ENCODE measurements at places on chromosomes 3 and 15.

- DNase-seq = no peak
Observed at GRCh38 chr3:23203708-23204330, 692 bp downstream of the UBE2E2 start.

- no peak for DNase-seq
Observed at GRCh38 chr15:29699791-29700190, 122.5 kb downstream of the TJP1 start.

DNA sequence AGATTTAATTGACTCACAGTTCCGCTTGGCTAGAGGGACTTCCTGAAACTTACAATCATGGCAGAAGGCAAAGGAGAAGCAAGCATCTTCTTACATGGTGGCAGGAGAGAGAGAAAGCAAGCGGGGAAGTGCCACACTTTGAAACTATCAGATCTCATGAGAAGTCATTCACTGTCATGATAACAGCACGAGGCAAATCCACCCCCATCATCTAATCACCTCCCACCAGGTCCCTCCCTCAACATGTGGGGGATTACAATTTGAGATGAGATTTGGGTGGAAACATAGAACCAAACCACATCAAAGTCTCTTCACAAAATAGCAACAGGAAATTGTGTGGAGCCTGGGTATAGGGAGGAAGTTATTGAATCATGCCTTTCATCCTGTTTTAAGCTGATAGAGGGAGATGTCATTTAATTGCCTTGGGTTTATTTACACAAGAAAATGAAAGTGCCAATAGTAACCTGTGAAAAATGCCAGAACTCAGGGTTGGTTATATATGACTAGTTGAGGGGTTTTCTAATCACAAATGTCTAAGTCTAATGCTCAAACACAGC is 624.8 kb upstream of the LMCD1 start:
- DNase-seq = no peak

DNA sequence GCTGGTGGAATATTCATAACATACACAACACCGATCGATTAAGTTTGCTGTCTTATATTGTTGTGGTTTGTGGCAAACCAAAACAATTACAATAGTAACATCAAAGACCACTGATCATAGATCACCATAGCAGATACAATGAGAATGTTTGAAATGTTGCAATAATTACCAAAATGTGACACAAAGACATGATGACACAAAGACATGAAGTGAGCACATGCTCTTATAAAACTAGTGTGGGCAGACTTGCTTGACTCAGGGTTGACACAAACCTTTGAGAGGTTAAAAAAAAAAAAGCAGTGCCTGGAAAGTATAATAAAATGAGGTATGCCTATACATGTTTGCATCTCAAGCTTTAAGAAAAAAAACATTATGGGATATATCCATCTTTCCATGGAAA is 130.3 kb downstream of the NR1I2 start:
- DNase-seq = no peak

GRCh38 chr15:71800835-71801745 is 9.3 kb upstream of the NR2E3 start:
- no peak for DNase-seq

- DNase-seq = no peak
Observed at GRCh38 chr3:195160257-195160898, 110.6 kb downstream of the XXYLT1 start.

DNA sequence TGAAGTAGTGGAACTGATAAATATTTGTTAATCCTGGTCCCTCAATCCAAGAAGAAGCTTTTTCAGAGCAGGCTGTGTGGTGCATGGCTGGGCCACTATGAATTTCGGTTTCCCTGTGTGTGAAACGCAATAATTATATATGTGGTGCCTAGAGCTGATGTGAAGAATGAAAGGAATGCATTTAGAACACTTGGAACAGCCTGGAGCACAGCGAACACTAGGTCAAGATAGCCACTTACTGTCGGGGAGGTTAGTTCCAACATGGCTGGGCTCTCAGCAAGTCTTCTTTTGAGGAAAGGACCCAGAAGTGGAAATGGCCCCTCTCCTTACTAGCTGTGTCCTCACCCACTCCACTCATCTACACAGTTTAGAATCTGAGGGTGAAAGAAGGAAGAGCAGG is 245.7 kb downstream of the FHIT start:
- DNase-seq = no peak

DNA sequence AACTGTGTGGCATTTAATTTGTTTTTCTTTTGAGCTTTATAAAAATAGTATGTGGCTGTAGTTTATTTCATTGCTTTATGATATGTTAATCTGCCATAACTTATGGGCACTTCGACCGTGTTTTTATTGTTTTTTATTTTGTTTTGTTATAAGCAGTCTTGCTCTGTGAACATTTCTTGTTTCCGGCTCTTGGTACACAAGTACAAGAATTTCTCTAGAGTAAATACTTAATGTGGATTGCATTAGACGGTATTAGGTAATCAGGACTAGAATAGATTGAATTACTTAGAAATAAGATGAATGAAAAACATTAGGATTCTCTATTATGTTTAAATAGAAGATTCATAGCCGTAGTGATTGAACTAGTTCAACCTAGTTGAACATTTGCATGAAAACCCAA is 2.1 kb downstream of the ZFAND6 start:
- DNase-seq = no peak

DNA sequence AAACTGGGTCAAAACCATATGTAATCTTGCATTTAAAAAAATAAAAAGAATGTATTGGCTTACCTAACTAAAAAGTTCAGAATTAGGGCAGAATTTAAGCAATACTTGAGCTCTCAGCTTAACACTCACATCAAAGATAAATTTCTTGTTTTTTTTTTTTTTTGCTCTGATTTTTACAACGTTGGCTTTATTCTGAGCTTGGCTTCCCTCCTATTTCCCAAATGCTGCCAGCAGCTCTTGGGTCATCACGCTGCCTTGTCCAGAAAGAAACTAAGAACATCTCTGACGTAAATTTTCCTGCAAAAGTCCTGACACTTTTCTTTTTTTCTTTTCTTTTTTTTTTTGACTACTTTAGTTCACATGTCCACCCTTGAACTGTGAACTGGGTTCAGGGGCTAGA is 150.6 kb upstream of the TGFBR2 start:
- DNase-seq = no peak

- no peak for DNase-seq
Observed at GRCh38 chr3:111373239-111373638, 168.8 kb upstream of the CD96 start.

DNA sequence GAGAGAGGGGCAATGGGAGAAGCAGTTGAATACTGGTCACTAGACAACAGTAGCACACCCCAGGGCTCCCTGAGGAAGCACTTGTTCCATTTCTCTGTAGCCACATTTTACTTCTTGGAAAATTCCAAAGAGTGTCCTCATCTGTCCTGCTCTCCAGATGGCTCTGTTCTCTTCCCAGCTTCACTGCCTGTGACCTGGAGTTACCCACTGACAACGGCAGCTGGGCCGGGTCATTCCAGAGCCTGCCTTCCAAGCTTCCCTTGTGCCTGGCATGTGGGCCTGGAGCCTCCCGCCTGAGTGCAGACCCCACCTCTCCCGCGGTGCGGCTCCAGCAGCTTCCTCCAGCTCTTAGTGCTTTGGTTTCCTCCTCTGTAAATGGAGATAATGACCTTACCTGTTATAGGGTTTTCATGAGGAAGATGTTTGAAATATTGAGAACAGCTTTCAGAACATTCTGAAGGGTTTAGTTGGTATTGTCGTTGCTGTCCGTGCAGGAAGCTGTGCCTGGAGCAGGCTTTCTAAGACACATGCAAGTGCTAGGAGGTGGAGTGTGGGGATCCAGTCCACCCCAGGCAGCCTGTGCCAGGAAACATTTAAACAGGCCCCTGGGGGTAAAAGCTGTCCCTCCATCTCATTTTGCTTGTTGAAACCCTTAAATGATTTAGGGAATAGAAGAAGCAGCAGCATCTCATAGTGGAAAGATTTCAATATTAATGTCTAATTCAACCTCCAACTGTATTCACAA is 24.8 kb downstream of the EFCC1 start:
- DNase-seq = no peak

- no peak for DNase-seq
Observed at GRCh38 chr15:33559207-33559890, 248.6 kb downstream of the RYR3 start.

GRCh38 chr15:71103102-71103676 is 12.1 kb upstream of the THSD4 start:
- DNase-seq = no peak

DNA sequence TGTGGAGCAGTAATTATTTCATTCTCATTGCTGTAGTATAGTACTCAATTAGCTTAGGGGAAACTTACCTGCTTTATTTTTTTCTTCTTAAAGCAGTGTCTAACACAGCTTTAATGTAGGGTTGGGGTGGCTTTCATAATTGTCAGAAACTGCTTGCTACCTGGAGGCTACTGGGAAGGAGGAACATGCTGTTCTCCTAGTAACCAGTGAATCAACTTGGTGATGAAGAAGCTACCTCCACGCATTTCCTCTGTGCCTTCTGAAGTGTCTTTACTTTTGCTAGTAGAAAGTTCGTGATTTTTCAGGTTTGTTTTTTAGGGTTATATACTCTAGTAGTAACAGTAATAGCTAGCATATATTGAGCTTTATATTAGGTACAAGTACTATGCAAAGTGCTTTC is 11.5 kb downstream of the FEM1B start:
- no peak for DNase-seq

- DNase-seq = no peak
Observed at GRCh38 chr15:38698254-38698653, 133.6 kb upstream of the RASGRP1 start.

DNA sequence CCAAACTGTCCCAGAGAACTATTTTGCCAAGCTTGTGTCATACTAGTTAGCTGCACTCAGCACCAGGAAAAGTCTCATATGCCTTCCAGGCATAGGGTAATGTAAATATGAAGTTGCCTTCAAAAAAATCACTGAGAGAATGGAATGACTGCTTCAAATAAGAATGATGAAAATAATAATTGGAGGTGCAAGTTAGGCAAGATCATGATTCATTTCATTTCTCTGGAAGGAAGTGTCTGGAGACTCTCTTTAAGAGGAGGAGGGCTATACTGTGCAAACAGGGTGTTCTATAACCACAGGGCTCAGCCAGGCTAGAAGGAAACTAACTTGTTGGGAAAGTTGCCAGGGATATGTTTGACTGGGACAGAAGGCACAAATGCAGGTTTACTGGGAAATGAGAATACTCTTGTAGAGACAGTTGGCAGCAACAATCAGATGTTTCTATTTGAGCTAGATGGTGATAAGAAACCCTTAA is 4.3 kb downstream of the SIDT1 start:
- no peak for DNase-seq

- no peak for DNase-seq
Observed at GRCh38 chr3:13204177-13204581, 130.9 kb upstream of the IQSEC1 start.

- no peak for DNase-seq
Observed at GRCh38 chr3:185677146-185677829, 91.2 kb downstream of the SENP2 start.

DNA sequence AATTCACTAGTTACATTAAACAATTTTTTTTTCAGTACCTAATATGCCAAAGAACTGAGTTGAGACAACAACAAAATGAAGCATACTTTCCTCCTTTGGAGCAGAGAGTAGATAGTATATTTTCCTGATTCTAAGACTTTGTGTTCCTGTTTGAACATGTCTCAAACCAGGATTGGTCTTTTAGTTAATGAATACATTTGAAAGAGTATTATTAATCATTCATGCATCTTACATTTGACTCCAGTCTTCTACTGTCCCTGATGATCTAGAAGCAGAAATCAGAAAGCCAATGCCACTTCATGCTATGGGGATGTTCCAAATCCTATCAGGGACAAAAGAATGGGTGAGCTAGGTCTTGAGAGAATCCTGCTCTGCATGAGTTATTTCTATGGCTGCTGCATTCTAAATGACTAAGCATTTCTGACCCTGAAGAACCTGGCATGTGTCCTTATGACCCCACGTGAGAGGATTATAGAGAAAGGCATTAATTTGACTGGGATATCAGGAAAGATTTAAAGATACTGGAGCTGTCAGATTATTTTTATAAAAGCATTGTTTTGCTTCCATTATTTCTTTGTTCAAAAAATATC is 32.9 kb upstream of the MBNL1 start:
- no peak for DNase-seq

GRCh38 chr3:174810254-174810653 is 48.9 kb upstream of the NAALADL2 start:
- no peak for DNase-seq

- DNase-seq = no peak
Observed at GRCh38 chr15:31051496-31052080, 49.9 kb downstream of the TRPM1 start.

- DNase-seq = no peak
Observed at GRCh38 chr3:124552224-124552623, 178.0 kb upstream of the UMPS start.

DNA sequence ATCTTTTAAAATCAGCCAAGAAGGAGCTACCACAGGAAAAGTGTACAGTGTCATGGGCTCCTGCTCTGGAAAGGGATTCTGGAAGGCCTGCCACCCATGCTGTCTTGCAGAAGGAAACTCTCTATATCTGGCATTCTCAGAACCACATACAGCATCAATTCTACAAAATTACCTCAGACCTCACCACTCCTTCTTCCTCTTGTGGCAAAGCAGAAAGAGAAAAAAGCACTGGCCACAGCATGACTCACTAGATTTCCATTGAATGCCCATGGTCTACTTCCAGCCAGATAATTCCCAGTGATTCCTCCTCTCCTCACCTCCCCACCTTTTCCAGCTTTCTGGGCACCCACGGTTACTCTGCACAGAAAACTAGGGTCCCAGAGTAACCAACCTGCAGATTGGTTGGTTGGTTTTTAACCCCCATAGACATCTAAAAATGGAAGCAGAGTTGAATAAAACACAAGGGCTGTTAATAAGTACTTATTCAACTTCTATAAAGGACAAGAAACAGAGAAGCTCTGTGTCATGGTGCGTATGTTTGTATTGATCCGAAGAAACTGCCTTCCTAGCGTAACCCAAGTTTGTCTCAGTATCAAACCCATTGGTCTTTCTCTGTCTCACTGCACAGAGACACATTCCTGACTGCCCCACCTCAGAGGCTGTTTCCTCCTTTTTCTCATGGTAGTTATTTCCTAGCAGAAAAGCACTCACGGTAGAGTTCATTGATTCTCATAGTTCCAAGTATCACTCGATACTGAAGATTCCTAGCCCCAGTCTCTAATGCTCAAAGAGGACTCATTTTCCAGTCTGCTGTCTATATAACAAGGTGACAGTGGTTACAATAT is 67.7 kb downstream of the LDHAL6B start:
- DNase-seq = no peak

GRCh38 chr15:40915116-40915661 is 14.0 kb upstream of the DLL4 start:
- no peak for DNase-seq

DNA sequence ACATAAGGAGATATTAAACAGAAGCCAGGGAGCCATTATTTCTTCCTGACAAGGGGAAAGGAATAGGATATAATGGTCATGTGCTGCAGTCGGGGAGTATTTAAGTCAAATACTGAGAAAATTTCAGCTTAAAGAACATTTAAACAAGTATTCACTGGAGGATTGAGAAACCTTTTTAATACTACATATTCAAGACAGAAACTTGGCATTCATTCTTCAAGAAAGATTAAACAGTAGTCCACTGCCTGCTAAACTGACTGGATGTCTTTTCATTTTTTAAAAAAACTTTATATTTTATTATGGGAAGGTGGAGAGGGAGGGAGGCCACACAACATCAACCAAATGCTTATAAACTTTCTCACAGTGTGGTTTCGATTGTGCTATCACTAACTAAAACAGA is 107.4 kb upstream of the CBLB start:
- DNase-seq = no peak
